ENCODE measurements at places on chromosomes 4 and X. TPM values are rescaled to one million over a fixed set of nuclear protein-coding genes. Genes with fewer than 3 reads are reported as not detected.
A peak's percentile ranks its signal among the peaks of the same experiment; 100 is the strongest.

DNA sequence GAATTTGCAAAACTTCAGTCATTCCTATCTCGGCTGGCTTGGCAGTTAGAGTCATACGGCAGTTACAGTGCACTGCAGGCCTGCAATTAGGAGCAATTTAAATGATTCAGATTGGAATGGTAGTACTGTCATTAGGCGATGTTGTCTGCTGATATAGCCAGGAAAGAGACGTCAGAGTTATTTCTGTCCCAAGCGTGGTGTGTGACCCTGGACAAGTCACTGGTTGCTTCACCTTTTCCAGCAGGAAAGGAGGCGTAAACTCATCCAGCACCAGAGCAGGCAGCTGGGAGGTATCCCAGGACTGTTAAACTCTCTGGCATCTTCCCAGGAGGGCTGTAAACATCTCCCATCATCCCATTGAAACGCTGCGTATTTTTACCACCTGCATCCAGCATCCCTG, 836 bp upstream of the LNX1 start:
- peak; percentile 32 for DNase-seq

GRCh38 chr4:48429709-48430474, 53.3 kb upstream of the SLC10A4 start:
- no peak for DNase-seq

DNA sequence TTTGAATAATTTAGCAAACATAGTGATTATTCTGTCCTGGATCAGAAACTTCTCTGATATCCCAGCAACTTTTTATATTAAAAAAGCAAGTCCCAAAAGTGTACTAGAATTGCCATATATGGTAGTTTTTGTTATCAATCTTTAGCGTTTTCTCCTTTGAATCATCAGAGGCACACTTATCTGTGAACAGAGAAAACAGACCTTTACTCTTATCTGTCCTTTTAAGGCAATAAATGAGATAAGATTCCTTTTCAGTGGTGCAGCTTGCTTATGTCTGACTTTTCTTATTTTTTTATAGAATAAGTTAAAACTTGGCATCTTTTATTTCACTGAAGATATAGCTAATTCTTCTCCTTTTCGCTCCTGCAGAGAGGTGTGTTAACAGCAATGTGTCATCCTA, 458.1 kb upstream of the PCDH10 start:
- DNase-seq = no peak

DNA sequence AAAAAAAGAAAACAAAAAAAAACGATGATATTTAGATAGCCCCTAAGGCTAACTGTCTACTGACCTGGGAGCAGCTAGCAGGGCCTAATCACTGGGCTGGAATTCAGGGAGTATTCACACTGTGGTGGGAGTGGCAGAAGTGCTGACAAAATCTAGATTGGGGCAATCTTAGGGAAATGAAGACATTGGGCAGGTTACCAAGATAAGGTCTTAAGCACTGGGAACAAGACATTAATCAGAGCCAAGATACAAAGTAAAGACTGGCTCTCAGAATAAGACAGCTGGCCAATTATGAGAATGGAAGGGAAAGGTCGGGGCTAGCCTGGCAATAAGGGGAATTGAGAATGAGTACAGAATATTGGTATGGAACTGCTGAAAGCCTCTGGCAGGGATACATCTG, 100.2 kb upstream of the GRIA3 start:
- DNase-seq = no peak

GRCh38 chrX:72346302-72346949, 40.7 kb upstream of the CITED1 start:
- no peak for DNase-seq

GRCh38 chr4:169143335-169143734, 127.4 kb downstream of the SH3RF1 start:
- DNase-seq = no peak

DNA sequence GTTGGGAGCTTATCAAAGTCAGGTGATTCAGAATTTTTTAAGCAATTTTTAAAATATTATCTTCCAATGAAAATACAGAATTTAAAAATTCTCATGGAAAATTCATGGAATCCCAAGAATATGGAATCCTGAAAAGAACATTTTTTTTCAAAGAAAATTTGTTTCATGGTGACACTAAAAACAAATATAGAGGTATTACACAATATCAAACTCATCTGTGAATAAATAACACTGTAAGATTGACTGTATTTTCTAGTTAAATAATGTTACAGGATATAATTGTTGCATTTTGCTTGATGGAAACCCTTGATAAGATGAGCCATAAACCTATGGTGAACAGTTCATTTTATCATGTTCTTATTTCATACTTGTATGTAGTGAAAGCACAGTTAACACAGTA, 11.4 kb downstream of the PRIMPOL start:
- no peak for DNase-seq

DNA sequence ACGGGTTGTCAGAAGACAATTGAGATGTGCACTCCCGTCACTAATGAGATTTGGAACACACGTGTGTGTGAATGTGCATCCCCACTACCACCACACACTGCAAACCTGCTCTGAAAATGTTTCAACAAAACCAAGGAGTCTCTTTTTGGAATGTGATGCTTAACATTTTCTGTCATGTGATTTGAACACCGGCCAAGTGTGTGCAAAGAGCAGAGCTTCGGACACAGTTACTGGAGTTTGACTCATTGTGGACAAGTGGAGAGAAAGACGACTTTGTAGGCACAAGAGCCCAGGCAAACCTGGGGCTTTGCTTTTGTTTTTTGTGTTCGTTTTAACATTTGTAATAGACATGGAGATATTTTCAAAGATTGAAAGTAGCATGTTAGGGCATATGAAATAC, 49.2 kb downstream of the CCKAR start:
- peak; percentile 45 for DNase-seq

The PPEF2 gene
- not detected for total RNA-seq

The PRRG3 gene
- total RNA-seq = 2.4 TPM

DNA sequence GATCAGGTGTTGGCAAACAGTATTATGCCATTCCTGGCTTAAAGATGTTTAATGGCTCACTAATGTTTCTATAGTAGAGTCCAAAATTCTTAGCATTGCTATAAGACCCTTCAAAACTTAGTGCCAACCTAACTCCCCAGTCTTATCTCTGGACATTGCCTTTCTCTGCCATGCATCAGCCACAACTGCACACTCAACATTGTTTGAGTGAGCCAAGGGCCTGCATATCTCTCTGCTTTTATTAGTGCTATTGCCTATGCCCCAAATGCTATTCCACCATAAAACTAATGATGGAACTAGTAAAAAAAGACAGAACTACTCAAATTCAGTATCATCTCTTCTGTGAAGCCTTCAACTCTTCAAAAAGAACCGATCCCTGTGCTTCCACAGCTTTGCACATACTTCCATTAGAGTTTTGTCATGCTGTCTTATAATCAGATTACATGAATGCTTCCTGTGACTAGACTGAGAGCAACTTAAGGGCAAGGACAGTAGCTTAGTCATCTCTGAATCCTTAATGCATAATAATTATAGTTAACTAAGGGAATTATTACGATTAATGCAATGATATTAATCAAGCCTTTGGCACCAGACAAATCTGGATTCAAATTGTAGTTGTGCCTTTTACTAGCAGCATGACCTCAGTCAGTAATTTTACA, 53.7 kb downstream of the CHM start:
- no peak for DNase-seq

DNA sequence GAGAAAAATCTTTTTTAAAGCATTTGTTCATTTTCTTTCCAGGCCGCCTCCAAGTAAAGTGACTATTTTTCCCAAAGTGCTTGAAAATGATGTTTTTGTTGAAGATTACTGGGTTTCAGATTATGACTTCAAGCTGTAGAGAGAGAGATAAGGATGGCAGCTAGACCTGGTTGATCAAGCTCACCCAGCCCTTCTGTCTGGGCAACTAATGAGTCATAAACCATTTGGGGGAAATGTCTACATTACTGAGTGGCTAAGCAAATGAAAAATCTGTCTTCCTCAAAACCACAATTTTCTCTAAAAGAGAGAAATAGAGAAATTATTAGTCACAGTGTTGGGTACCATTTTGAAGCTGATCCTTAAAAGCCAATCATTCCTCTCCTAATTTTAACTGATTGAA, 355.4 kb upstream of the CPEB2 start:
- no peak for DNase-seq

- no peak for DNase-seq
Observed at GRCh38 chrX:57933321-57933720, 23.1 kb upstream of the ZXDA start.
